ENCODE measurements at places on chromosomes 2 and 18.
A peak's percentile ranks its signal among the peaks of the same experiment; 100 is the strongest.

DNA sequence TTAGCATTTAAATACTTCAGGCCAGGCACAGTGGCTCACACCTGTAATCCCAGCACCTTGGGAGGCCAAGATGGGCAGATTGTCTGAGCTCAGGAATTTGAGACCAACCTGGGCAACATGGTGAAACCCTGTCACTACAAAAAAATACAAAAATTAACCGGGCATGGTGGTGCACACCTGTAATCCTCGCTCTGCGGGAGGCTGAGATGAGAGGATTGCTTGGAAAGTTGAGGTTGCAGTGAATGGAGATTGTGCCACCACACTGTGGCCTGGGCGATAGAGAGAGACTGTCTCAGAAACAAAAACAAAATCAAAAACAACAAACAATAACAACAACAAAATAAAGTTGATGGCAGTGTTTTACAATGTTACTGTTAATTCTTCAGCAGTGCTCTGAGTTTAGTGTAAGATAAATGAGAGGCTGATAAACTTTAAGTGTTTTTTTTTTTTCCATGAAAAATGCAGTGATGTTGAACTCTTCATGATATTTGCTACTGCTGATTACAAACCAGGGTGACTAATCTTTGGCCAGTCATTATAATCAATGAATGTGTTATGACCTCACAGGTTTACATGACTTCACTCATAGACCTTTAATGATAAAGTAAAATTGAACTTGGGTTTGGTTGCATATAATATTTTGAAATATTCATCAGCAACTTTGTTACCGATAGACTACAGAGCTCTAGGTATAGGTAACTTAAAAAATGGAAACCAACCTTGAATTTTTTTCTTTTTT lies 2.5 kb downstream of the ITGAV start:
- DNase-seq: no peak

DNA sequence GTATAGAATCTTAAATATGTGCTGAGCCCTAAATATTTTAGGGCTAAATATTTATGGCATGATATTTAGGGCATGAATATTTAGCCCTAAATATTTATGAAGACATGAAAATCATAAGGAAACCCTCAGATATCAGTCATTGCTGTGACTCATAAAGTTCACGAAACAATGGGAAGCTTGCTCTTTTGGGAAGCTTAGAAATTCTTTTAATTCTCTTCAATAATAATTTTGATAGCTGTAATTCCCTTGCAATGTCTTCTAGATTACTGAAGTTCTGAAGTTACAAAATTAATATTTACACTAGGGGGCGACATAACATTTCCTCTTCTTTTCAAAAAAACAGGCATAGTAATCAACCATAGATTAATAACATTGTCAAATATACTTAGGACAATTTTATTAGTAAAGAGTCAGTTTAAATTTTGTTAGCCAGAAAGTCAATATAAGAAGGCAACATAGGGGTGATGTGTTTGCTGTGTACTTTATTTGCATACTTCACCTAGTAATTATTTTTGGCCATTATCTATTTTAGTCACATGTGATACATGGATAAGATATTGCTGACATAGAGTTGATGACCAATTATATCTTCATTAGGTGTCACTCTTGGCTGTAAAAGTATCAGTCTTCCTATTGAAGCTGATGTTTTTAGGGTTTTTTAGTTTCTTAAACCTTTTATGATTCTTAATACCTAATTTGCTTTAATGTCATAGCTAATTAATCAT lies 13.2 kb downstream of the ZNF804A start:
- DNase-seq: no peak

DNA sequence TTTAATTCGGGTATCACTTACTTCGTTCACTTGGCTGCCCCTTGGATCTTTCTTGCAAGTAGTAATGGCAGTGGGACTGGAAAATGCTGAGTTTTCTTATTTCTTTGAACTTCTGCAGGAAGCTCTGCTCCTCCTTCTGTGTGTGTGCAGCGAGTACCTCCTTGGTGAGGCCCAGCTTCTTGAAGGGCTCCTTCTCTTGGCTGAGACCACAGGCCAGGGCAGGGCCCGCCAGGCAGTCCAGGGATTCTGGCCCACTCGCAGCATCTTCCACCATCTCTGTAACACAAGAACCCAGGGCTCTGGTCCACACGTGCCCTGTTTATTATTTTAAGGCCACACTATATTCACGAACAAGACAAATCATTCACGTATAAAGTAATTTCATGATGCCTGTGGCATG lies 15.8 kb upstream of the HES6 start:
- no peak for DNase-seq

- DNase-seq: no peak
These were observed 26.9 kb downstream of the AGAP1 start for GRCh38 chr2:235520787-235521186.

GRCh38 chr2:18399601-18400000 lies 160.9 kb downstream of the RDH14 start:
- DNase-seq: no peak

DNA sequence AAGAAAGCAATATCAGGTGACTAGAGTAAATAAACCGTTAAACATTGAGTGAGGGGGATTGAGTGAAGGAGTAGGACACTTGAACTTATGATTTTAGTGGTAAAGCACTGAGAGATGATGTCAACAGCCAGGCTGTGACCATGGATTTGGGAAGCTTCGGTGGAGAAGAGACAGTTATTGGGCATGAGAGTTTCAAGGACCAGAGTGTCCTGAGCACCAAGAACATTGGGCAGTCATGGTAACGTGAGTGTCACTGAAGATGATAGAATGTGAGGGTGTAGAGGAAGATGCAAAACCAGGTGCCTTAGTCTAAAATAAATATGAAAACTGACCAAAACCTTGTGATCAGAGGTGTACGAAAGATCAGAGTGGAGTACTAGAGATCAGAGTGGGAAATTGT lies 248.1 kb downstream of the ASXL3 start:
- DNase-seq: no peak

GRCh38 chr2:212505586-212505985 lies 33.0 kb downstream of the ERBB4 start:
- DNase-seq: no peak

- no peak for DNase-seq
These were observed 420.4 kb upstream of the LRRTM1 start for GRCh38 chr2:80725001-80725400.

GRCh38 chr2:149020432-149020851 lies 18.1 kb upstream of the LYPD6B start:
- no peak for DNase-seq

DNA sequence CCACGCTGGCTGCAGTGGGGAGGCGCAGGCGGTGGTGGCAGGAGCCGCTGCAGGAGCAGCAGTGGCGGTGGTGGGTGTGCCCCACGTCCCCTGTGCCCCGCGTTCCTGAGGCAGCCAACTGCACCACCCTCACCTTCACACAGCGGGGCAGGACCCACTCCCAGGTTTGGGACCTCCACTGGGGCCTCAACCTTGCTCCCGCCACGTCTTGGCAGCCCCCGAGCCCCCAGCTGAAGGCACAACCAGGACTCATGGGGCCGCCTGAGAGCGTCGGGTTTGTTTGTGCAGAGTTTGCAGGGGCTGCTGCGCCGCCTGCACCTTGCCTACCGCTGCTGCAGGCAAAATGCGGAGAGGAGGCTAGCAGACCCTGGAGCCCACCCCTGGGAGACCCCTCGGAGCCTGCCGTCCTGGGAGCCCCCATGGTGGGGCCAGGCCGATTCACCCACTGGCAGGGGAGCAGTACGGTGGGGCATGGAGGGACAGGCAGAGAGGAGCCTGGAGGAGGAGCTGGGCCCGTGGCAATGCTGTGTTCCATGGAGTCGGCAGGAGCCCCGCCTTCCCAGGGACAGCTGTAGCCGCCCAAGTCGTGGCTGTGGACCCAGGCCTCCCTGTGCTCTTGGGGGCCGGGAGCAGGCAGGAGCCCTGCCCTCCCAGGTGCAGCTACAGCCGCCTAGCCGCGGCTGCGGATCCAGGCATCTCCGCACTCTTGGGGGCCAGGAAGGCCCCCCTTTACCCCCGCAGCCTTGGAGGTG lies 14.7 kb upstream of the EML6 start:
- peak; percentile 47 for DNase-seq

DNA sequence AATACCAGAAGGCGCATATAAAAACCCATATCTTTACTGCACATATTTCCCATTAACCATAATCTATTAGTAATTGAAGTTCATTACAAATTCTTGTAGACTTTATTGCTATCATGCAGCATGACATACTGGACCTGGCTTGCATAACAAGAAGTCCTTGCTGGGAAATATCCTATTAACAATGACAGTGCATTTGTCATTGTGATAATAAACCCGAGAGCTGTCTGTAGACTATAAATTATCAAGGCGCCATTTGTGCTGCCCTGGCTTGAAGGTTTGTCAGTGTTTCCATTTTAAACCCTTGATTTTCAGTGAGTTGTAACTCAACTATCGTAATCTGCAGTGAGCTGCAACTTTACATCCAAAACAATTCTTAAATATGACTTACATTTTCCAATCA lies 59.0 kb downstream of the HNMT start:
- DNase-seq: no peak

DNA sequence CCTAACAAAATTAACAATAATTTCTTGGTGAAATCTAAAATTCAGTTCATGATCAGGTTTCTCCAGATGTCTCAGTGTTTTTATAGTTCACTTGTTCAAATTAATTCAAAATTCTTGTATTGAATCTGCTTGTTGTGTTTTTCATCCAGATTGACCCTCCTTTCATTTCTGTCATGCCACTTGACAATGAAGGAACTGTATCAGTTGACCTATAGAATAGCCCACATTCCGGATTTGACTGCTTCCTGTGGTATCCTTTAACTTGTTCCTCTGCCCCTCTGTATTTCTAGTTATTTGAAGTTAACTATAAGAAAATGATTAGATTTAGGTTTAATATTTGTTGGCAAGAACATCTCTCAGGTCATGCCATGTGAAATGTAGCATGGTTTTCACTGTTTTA lies 53.3 kb downstream of the TWSG1 start:
- DNase-seq: no peak

DNA sequence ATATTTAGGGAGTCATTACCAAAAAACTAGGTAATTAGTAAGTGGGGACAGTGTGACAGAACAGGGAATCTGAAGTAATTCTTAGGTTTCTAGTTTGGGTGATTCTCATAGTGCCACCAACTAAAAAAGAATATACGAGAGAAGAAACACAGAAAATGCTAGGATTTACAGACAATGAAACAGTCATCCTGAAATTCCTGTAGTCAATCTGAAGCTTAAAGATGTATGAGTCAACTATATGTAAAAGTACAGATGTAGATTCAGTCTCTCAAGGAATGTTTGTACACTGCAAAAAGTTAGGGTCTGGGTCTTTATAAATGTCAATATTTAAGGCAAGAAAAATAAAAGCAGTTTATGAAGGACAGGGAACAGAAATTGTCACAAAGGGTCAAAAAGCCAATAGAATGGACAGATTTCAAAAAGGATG lies 107.0 kb downstream of the STRN start:
- no peak for DNase-seq

GRCh38 chr2:199484927-199485326 lies 27.2 kb upstream of the SATB2 start:
- no peak for DNase-seq

DNA sequence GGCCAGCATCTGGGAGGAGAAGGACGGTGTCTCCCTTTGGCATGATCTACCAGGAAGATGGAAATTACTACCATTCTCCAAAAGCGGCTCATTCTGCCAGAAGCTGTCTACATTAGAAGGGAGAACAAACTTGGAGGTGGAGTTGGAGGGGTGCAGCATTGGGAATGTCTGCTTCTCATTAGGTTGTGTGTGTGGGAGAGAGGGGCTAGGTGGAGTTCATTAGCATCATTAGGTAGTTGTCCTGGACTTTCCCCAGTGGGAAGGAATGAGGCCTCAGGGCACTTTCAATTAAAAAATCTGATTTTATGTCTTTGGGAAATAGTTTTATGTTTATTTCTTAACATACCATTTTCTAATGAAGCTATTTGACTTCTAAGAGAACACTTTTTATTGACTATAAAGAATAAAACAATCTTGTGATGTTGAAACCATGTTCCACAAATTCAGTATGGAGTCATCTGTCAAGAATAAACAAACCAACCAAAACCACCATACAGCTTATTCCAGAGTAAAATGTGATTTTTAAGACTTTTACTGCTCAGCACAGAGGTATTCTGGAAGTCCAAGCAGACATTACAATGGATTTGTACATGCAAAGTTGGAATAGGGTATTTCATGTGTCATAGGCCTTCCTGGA lies 60.6 kb downstream of the VAPA start:
- DNase-seq: no peak

- peak; percentile 16 for DNase-seq
These were observed 118.9 kb downstream of the LCLAT1 start for GRCh38 chr2:30565851-30566358.

GRCh38 chr2:172344159-172344558 lies 83.2 kb upstream of the ITGA6 start:
- DNase-seq: no peak

GRCh38 chr2:100894105-100894795 lies 74.3 kb downstream of the NPAS2 start:
- no peak for DNase-seq

GRCh38 chr2:230327418-230328154 lies 593 bp downstream of the SP140L start:
- no peak for DNase-seq

- peak; percentile 96 for DNase-seq
These were observed at the start of gene TTC27 for GRCh38 chr2:32627814-32628579. TSS of gene TTC27 (plus strand) at chr2:32628050. CDS start at chr2:32628293, 243 bp downstream.

GRCh38 chr18:23487738-23488570 lies 15.4 kb upstream of the RMC1 start:
- peak; percentile 53 for DNase-seq

DNA sequence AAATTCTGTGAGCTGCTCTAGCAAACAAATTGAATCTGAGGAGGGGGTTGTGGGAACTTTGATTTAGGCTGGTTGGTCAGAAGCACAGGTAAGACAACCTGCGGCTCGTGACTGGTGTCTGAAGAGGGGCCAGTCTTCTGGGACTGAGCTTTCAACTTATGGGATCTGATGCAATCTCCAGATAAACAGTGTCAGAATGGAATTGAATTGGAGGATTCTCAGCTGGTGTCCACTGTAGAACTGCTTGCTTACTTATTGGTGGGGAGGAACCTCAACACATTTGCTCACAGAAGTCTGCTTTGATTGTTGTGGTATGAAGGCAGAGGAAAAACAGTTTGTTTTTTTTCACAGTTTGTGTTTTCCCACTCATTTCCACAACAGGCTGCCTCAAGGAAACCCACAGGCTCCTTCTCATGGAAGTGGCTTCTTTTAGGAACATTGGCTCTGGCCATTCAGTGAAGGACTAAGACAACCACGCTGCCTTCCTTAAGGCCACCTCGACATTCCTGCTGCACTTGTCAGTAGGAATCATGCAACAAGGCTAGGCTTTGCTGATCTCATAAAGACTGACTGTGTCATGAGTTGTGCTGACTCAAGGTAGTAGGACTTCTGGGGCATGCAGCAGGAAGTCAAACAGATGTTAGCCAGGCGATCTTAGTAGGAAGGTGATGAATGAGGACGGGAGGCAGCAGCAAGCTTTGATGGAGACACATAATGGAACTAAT lies 104.7 kb downstream of the TSN start:
- DNase-seq: no peak
